ENCODE measurements at places on chromosomes 3 and 15.

DNA sequence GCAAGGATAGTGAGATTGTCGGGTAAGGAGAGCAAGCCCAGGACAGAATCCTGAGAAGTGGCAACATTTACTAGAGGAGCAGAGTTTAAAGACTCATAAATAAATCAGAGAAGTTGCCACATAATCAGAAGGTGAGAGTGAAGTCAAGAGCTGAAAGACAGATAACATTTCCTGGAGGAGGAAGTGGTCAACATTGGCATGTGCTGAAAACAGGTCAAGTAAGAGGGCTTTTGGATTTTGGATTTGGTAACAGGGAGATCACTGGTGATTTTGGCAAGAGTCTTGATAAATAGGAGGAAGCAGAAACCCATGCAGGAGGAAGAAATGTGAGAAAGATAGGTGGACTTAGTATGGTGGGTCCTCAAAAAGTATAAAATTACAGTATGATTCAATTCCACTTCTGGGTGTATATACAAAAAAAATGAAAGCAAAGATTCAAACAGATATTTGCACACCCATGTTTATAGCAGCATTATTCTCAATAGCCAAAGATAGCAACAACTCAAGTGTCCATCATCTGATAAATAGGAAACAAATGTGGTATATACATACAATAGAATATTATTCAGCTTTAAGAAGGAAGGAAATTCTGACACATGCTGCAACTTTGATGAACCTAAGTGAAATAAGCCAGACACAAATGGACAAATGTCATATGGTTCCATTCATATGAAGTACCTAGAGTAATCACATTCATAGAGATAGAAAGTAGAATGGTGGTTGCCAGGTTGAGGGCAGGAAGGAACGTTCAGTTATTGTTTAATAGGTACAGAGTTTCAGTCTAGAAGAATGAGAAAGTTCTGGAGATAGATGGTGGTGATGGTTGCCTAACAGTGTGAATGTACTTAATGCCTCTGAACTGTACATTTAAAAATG lies 27.3 kb upstream of the MBNL1 start:
- DNase-seq, result no peak

DNA sequence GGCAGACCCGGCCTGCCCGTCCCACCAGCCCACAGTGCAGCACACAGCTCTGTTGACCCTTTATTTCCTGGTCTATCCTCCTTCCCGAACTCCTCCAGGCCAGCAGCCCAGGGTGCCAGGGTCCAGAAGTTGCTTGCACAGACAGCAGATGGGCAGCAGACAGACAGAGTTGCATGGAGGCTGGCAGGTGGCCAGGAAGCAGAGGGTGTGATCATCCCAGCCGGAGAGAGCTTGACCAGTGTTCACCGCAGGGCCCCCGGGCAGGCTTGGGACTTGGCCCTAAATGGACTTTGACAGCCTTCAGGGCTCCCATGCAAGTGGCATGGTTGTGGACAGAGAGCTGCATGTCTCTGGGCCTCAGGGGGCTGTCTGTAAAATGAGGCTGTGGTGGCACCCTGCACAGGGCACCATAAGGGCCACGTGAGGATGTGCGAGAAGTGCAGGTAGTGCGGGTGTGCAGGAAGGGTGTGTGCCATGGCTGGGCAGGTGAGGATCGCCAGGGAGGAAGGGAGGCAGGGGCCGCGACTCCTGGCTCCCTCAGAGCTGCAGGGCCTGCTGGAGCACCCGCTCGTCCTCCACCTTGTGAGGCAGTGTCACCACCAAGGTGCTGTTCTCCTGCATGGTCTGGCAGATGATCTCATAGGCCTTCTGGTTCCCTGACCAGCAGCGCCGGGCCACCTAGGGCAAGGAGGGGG lies 6.3 kb upstream of the ZXDC start:
- no peak for DNase-seq

DNA sequence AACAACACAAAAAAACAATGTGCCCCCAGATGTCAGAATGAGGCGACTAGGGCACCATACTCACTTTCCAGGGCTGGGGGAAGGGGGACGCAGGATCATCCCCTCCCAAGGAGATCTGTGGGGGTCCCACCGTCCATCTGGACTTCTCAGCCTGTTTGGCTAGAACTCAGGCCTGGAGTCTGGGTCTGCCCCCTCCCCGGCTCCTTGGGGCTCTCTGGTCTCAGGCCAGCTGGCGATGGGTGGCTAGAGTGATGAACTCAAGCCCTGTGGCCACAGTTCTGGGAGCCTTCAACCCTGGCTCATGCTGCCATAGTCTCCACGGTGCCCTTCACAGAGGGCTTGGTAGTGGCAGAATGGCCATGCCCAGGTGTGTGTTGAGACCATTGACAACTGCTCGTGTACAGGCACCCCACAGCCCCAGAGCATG lies 13.6 kb downstream of the ZBTB47 start:
- DNase-seq, result no peak

DNA sequence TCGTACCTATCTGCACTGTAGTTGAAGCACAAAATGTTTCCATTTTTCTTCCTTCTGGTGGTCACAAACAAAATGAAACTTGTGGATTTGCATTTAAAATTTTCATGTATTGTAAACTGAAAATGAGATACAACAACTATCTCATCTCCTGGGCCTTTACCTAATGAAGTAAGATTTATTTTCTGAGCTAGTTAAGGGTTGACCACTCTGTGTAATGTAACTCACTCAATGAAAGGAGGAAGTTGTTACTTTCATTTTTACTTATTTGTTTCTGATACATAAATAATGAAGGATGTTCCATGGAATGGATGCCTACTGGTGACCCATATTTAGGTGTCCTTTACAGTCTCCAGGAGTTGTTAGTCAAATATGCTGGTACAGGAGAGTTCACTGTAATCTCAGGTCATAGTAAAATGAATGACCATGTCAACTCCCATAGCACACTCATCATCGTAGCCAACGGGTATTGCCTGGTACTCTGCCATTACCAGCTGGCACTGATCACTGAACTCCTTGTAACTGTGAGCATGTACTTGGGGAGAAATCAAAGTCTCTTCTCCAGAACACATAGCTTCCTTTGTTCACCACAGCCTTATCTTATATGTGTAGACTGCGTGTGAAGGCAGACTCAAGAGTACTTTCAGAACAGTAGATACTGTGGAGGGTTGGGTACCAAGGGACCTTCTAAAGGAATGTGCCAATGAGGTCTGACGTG lies 474.2 kb upstream of the ROBO2 start:
- DNase-seq, result no peak

DNA sequence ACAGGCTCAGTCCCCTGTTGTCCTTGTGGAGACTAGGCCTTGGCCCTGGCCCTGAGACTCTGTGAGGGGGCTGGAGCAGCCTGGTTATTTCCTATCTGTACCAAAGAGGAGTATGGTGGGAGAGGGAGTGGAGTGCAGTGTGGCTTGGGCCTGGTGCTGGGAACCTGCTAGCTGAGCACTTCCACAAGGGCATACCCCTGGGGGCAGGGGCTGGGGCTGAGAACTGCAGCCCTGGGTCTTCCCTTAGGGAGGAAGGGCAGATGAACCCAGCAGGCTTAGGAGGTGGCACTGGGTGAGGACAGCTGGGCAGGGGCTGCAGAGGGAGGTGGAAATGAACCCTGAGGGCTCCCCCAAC lies 3.5 kb upstream of the CHST14 start:
- DNase-seq, result no peak

GRCh38 chr3:126927846-126928245 lies 55.1 kb upstream of the PLXNA1 start:
- DNase-seq, result no peak

DNA sequence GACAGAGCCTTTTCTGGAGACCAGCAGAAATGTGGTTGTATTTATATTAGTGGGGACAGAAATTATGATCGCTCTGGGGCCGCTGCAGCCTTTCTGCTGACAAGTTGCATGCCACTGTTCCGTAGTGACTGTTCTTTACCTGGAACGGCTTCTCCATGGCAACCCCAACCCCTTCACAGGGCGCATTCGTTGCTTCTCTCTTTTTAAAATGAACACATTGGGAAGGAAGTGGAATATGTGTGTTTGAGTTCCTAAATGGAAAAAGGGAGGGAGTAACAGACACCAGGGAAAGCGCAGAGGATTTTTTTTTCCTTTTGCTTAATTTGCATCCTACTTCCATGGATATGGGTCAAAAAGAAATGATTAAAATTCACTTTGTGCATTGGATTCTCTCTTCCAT lies 482.0 kb upstream of the SUCLG2 start:
- DNase-seq, result no peak

DNA sequence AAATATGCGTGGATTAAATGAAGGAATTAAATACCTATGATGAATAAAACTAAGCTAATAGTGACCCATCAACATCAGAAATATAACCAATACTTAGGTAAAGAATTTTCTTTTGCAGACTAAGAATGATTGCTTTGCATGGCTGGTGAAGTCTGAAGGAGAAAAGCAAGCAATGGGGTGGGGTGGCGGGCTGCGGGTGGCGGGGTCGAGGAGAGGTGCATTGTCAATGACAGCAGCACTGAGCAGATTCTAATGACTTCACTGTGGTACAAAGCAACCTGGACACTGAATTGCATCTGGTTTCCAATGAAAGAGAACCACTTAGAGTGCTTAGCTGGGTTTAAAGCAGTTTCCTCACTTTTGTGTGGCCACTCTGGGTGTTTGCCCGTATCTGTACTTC lies 171.5 kb upstream of the IL12A start:
- DNase-seq, result no peak

DNA sequence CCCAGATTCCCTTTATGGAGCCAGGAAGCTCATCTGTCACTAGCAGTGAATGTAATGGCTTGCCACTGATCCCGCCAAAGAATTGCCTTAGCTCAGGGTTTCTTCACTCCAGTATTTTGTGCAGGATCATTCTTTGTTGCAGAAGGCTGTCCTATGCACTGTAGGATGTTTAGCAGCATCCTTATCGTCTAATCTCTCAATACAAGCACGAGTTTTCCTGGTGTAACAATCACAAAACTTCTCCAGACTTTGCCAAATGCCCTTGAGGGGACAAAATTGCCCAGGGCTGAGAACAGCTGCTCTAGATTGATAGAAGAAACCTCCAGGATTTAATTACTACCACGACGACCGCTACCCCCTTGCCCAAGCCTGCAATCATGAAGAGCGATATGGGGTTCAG lies 6.8 kb upstream of the SHQ1 start:
- no peak for DNase-seq

GRCh38 chr15:67033571-67034044 lies 31.8 kb upstream of the SMAD3 start:
- DNase-seq, result no peak

DNA sequence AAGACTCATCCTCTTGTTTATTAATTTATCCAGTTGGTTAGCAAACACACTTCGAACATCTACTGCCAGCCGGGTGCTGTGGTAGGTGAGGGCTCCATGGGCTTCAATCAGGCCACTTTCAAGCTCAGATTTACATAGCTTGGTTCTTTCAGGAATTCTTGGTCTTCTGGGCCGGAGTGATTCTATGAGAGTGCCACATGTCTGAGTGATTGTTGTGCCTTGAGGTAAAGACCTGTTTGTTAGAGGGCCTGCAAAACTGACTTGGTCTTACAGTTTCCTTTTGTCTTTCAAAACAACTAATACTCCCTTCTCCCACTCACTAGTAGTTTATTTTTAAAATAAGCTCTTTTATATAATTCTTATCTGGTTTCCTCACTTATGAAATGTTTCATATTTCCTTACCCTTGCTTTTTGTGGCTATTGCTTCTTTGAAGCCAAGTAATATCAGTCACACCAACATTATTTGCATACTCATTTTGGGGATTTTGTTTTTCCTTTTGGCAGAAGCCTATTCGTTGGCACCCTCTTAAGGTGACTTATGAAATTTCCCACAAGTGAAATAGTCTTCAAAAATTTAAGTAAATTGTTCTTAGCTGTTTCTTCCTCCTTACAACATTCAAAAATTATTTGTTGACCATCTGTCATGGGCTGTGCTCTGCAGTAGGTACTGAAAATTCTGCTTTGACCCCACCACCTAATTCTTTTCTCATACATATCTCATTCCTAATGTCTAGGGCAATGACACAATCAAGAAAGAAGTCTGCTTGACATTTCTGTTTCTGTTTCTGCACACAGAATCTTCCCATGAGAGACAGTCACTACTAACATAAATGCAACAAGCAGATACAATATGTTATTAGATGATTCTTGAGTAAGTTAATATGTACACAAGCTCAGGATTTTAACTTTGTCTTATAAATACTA lies 120.2 kb downstream of the LRRC28 start:
- DNase-seq, result no peak

- no peak for DNase-seq
Measured at GRCh38 chr3:20182206-20182605, 3.8 kb downstream of the SGO1 start.

- DNase-seq, result no peak
Measured at GRCh38 chr3:105542282-105543019, 175.7 kb downstream of the ALCAM start.

GRCh38 chr15:99966815-99967214 lies 233.6 kb upstream of the LYSMD4 start:
- DNase-seq, result no peak

All from Panc1 (cell line).